ENCODE measurements at places on chromosomes 16 and 17. TPM values are rescaled to one million over a fixed set of nuclear protein-coding genes. Genes with fewer than 3 reads are reported as not detected.

The EME1 gene
- total RNA-seq = 1.5 TPM

The ACACA gene
- total RNA-seq = 85.3 TPM

The TRIM47 gene
- 50.7 TPM for total RNA-seq

The SOST gene
- not detected for total RNA-seq

The ZG16 gene
- not detected for total RNA-seq

The FOXC2 gene
- total RNA-seq = 20.0 TPM

The TNK1 gene
- total RNA-seq = 6.1 TPM

The ASPA gene
- 41.6 TPM for total RNA-seq

The PLCG2 gene
- 40.7 TPM for total RNA-seq

The NUTF2 gene
- 59.2 TPM for total RNA-seq

The TERB1 gene
- total RNA-seq = 0.58 TPM

- DNase-seq = no peak
Observed at GRCh38 chr17:13128676-13129075, 110.8 kb upstream of the ELAC2 start.

DNA sequence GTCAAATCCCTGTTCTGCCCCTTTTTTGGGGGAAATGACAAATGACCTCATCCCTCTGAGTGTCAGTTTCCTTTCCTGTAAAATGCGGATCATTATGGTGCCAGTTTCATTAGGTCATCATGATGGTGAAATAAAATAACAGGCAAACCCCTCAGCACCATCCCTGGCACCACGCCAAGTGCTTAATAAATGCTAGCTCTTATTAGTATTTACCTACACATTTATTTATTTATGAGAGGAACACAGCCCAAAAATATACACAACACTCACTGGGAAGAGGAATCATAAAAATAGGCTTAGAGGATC is 28.6 kb upstream of the GPRC5B start:
- DNase-seq = no peak

- no peak for DNase-seq
Observed at GRCh38 chr17:77444628-77444983, 303.8 kb downstream of the SEC14L1 start.

DNA sequence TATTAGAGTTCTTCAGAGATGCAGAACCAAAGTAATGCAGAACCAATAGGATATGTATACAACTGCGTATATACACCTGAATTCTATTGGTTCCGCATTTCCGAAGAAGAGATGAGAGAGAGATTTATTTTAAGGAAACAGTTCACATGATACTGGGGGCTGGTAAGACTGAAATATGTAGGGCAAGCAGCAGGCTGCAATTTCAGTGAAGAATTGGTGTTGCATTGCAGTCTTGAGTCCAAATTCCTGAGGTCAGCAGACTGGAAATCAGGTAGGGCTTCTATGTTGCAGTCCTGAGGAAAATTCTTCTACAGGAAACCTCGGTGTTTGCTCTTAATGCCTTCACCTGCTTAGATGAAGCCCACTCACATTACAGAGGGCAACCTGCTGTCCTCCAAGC is 128.2 kb upstream of the MED13 start:
- DNase-seq = no peak

DNA sequence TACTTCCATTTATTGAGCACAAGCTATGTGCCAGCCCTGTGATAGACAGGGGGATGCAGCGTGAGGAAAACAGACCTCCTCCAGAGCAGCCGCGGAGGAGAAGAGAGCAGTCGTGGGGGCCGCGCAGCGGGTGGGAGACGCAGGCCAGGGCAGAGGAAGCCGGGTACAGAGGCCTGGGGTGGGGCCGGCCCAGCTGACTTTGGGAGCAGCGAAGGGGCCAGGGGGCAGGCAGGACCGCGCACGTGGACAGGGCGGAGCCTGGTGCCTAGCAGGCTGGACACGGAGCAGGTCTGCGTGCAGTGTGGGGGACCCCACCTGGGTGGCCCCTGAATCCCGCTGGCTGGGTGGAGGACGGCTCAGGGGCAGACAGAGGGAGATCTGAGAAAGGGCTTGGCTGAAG is 46.2 kb downstream of the ZFPM1 start:
- no peak for DNase-seq

DNA sequence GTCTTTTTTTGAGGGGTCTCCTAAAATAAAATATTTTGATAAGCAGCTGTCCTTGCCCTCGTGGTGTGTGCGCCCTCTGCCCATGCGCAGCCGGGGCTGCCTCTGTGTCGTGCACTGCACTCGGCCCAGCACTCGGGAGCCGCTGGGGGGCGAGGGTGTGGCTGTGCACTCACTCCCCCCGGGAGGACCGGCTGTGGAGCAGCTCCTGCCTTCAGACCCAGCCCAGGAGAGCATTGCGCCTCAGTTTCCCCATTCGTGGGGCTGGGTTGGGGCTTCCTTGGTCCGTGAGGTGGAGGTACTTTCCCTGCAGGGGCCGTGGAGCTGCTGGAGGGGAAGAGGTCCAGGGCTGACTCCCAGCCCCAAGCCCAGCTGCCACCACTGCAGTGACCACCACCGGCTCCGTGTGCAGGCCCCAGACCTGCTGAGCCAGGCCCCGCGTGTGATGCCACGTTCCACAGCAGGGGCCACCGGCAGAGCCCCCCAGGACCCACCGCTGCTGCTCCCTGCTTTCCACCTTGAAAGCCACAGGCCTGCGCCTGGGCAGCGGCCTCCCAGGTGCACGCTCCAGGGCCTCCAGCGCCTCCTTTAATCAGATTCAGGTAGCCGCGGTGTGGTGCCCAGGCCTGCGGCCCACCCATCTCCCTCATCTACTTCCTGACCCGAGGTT is 6.3 kb upstream of the IL17C start:
- no peak for DNase-seq

DNA sequence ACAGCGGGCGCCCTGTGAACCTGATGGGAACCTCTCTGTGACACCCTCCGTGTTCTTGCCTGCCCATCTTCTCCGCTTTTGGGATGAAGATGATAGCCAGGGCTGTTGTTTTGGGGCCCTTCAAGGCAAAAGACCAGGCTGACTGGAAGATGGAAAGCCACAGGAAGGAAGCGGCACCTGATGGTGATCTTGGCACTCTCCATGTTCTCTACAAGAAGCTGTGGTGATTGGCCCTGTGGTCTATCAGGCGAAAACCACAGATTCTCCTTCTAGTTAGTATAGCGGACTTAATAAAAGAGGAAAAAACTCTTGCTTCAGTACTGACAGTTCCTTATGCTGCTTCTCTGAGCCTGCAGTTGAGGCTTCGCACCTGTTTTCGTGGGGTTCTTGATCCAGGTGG is 10.5 kb downstream of the CDK5RAP3 start:
- DNase-seq = no peak

- no peak for DNase-seq
Observed at GRCh38 chr17:48064638-48065037, 16.5 kb downstream of the NFE2L1 start.

GRCh38 chr17:53571342-53571741 is 251.4 kb upstream of the KIF2B start:
- no peak for DNase-seq

- no peak for DNase-seq
Observed at GRCh38 chr17:73642659-73643000, 1.6 kb downstream of the SDK2 start.

- no peak for DNase-seq
Observed at GRCh38 chr17:81382851-81383250, 12.4 kb upstream of the BAHCC1 start.

DNA sequence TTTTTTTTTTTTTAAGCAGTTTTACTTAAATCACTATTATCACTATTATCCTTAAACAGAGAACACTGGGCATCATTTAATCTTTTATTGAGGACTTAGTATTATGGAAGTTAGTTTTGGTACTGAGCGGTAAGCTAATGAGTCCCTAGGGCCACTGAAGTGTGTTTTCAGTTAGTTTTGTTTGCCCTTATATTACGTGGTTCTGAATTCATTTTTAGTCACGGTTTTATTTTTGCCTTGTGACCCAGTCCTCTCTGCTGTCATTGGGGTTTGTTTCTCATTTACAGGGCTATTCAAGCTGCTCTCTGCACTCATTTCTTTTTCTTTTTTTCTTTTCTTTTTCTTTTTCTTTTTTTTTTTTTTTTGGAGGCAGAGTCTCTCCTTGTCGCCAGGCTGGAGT is 17.3 kb downstream of the RABEP1 start:
- no peak for DNase-seq

GRCh38 chr17:35214192-35214591 is 20.0 kb upstream of the SLC35G3 start:
- no peak for DNase-seq

- DNase-seq = no peak
Observed at GRCh38 chr17:69695646-69696045, 281.1 kb downstream of the MAP2K6 start.

GRCh38 chr17:9612006-9612405 is 33.3 kb upstream of the USP43 start:
- DNase-seq = no peak

GRCh38 chr17:65278050-65278819 is 141.1 kb downstream of the RGS9 start:
- DNase-seq = no peak

DNA sequence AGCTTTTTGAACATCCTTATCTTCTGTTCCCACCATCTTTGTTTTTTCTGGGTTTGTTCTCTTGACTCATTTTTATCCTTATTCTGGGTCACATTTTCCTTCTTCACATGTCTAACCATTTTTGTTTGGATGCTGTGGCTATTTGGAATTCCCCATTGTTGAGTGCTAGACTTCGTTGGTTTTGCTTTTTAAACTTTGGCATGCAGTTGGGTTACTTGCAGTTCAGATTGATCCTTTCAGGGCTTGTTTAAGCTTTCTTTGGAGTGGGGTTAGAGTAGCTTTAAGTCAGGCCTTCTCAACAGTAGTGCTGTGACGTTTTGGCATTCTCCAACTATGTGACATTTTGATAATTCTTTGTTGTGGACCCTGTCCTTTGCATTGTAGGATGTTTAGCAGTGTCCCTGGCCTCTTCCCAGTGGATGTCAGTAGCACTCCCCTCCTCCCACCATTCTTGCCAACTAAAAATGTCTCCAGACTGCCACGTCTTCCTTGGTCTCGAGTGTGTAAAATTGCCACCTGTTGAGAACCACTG is 21.1 kb downstream of the PRMT7 start:
- DNase-seq = no peak

- DNase-seq = peak; percentile 75
Observed at GRCh38 chr16:66605177-66605978, 874 bp downstream of the CMTM3 start.

GRCh38 chr17:44376124-44376523 is 12.5 kb upstream of the FAM171A2 start:
- no peak for DNase-seq

DNA sequence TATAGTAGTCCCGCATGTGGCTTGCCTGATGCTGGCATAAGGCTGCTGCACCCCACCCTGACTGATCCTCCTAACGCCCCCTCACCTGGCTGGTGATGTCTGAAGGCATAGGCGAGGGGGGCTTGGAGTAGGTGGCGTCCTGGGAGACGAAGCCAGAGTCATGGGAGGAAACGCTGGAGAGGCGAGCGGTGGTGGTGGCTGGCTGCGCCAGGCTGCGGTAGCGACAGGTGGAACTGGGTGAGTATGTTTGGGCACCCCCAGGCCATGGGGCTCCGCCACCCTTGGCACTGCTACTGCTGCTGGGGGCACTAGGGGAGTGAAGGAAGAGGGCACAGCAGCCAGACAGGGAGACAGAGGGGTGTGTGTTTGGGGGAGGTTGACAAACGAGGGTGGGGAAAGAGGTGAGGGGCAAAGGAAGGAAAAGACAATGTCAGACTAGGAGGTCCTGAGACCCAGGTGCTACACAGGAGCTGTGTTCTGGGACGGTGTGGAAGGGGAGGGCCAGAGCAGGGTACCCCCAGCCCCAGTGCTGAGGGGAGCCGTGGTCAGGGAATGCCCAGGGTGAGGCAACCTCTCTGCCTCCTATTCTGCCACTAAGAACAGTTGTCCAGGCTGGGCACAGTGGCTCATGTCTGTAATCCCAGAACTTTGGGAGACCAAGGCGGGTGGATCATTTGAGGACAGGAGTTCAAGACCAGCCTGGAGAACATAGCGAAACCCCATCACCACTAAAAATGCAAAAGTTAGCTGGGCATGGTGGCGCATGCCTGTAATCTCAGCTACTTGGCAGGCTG is 11.4 kb downstream of the MTSS2 start:
- no peak for DNase-seq

- no peak for DNase-seq
Observed at GRCh38 chr16:68022278-68022727, 729 bp downstream of the DDX28 start.

DNA sequence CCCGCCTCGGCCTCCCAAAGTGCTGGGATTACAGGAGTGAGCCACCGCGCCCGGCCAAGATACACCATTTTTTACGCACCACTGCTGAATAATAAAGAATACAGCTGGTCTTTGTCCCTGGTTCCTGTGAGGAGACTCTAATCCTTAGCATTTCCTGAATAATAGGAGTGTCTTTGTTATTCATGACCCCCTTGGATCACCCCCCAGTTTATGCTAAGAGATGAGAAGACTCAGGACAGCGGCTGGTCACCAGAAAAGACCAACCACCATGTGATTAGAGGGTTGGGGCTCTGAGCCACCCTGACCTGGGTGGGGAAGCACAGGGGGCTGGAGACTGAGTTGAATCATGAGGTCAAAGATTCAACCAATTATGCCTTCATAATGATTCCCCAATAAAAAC is 17.3 kb downstream of the PHLPP2 start:
- DNase-seq = no peak

DNA sequence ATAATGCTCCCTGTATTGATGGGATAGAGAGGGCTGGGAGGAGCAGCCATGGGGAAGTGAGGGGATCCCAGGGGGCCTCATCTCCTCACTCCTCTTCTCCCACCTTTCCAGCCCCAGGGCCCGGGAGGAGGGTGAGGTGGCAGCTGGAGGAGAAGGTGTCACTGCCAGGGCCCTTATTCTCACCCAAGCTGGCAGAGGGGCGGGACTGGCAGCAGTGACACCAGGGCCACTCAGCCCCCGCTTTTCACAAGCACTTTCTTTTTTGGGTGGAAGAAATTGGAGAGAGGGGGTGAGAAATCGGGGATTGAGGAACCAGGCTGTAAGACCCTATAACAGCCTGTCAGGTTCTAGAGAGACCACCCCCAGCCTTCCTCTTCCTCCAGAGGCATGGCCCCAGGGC is 2.4 kb upstream of the TBX21 start:
- DNase-seq = no peak

- no peak for DNase-seq
Observed at GRCh38 chr17:12993631-12994030, 24.2 kb downstream of the ELAC2 start.

- DNase-seq = no peak
Observed at GRCh38 chr16:84593825-84594724, 23.8 kb downstream of the COTL1 start.

DNA sequence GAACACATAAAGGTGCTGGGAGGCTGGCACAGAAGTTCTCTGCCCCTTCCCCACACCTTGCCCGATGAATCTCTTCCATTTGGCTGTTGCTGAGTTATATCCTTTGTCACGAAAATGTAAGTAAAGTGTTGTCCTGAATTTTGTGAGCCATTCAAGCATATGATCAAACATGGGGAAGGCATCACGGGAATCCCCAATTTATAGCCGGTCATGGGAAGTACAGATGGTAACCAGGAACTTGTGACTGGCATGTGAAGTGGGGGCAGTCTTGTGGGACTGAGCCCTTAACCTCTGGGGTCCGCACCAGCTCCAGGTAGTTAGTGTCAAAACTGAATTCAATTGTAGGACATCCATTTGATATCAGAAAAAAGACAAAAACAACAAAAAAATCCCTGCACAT is 13.2 kb downstream of the TOM1L2 start:
- DNase-seq = peak; percentile 42
